NCI-H146 (cell line): ENCODE measurements at places on chromosomes 2 and 18.

- no peak for DNase-seq
Measured at GRCh38 chr2:201911372-201911771, 105.0 kb downstream of the CDK15 start.

DNA sequence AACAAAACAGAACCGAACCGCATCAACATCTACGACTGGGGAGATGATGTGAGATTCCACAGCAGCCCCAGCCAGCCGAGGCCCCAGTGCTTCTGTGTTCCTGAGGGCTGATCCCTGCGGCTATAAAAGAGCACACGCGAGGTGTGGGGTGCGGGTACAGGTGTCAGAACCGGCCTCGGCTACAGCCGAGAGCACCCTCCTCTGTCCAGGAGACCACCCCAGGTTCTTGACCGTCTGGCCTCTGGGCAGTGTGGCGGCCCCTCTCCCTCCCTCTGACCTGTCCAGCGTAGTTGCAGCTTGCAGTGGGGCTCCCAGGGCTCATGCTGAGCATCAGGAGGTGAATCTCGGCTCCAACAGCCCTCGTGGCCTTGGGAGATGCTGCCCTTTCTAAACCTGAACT is 23.7 kb downstream of the RTP5 start:
- no peak for DNase-seq

- no peak for DNase-seq
Measured at GRCh38 chr2:204948024-204948763, 402.9 kb downstream of the PARD3B start.

DNA sequence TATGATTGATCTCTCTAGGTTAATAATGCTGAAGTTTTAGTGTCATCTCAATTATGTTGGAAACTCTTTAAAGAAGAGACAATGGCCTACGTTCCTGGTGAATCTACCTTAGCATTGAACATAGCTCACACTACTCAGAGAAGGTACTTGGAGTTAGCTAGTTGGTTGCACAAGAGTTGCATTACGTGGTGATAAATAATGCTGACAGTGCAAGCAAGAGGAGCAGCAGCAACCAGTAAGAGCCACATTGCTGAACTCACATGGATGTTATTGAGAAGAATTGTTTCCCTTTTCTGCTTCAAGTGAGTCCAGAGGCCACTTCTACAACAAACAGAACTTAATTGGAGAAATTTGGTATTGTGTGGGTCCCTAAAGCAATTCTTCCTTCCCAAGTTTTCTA is 737.1 kb downstream of the TDRD15 start:
- DNase-seq, result no peak

DNA sequence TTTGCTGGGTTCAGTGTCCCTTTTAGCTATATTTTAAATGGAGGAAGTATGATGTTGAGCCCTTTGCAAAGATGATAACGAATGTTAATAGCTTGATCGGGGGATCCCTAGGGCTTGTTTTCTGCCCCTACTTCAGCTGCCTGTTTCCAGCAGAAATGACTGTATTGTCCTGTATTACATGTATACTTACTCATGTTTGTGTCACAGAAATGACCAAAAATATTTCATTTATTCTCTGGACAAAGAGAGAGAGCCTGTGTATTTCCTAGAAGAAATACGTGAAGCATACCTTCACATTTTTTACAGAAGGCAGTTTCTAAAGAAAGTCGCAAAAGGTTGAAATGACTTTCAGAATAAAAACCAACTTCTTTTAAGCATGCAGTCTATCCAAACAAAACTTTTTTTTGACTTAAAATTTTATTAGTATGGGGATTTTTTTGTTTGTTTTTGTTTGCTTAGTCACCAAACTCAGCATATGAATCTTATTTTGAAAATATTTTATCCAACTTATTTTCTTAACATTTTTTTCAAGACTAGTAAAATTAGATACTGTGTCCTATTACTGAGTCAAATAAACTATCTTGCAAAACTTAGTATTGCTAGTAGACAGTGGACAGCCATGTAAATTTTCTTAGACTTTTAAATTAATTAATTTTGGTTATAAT is 68.9 kb downstream of the PTRHD1 start:
- DNase-seq, result no peak

GRCh38 chr18:35875566-35875965 is 96.9 kb upstream of the RMP24 start:
- no peak for DNase-seq

DNA sequence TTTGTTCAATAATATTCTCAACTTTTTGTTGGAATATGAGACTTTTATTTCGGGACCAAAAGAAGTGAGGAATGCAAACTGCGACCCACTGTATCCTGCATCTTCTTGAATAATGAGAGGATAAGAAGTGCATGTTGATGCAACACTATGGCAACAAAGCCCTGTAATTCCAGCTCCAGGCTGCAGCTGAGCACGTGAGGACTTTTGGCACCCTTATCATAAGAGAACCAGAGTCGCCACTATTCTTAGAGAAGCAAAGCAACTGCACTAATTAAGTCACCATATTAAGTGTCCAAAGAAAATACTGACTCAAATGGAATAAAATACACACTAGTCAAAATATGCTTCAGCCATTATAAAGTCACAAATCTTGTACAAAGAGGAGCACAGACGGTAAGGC is 65.8 kb downstream of the FAM210A start:
- DNase-seq, result no peak

DNA sequence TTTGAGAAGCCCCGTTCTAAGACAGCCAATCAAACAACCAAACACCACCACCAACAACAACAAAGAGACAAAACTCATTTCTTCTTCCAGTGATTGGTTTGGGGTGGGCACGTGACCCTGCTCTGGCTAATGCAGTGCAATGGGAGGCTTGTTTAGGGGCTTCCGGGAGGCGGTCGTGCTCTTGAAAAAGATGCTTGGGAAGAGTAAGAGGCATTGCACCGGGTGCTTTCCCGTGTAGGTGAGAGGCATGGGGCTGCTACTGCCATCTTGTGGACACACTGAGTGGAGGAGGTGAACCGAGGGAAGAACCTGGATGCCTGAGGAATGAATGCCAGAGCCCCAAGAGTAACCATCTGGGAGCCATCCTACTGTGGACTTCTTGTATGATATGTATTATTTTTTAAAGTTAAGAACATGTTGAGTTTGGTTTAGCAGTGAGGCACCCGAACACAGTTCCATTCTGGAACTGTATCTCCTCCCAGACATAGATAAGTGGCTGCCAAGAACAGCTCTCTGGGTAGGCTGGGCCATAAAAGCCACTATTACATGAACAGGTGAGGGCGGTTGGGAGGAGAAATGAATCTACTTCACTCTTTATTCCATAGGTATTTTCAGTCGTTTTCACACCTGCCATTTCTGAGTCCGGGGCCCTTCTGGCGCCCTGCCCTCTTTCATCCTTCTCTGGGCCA is 19.1 kb upstream of the ARHGAP25 start:
- DNase-seq, result peak; percentile 68

GRCh38 chr2:26399771-26400376 is 1.8 kb upstream of the DRC1 start:
- DNase-seq, result peak; percentile 30

DNA sequence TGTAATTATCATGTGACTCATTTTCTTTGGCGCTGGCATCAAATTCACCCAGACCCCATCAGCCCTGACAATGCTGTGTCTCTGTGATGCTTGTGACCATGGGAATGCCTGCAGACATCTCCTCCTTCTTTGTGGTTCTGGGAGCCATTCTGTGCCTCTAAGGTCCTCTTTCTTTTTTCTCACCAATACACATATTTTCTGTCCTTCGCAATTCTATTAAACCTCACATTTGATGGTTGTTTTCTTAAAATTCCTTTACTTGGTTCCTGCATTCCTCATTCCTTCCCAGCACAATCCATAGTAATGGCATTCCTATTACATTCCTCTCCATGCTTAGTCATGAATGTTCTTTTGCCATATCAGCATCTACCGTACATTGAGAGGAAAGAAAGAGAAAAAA is 375.3 kb downstream of the PIK3C3 start:
- DNase-seq, result no peak

GRCh38 chr2:120404274-120404673 is 58.3 kb downstream of the INHBB start:
- no peak for DNase-seq

- no peak for DNase-seq
Measured at GRCh38 chr2:70121627-70122372, 34.5 kb downstream of the PCBP1 start.

- DNase-seq, result no peak
Measured at GRCh38 chr18:48861181-48861708, 89.5 kb downstream of the SMAD7 start.

DNA sequence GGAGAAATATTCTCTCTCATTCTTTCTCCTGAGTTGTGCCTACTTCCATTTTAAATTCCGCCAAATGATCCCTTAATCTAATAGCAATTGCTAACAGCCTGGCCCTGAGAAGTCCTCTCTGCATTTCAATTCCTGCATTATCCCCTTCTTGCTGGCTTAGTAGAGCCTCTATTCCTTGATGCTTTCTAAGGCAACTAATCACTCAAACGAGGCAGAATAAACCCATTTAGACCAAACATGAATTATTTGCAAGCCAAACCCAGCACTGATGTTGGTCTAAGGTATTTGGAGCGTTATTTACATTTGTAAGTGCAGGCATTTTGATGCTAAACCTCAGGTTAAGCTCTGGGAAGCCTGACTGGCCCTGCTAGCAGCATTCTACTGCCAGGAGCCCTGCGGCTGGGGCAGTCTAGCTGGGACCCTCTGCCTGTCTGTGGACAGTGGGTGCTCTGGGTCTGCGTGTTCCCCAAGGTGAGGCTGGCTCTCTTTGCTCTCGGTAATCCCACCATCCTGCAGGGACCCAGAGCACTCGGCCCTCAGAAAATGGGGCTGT is 173.1 kb upstream of the HS6ST1 start:
- no peak for DNase-seq

DNA sequence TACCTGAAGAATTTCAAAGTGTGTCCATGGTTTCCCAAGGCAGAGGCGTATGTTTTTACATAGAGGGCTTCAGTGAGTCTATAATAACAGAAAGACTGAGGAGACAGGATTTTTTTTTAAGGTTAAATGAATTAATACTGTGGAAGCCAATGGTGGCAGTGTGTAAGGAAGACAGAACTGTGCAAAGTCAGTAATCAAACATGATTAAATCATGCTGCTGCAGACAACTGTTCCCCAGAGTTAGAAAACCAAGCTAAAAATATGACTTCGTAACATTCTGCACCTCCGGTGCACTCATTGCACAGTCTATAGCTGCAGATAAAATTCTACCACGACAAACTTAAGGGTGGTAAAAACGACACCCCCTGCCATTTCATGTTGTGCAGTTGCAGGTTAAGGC is 309.6 kb upstream of the TRIB2 start:
- no peak for DNase-seq

DNA sequence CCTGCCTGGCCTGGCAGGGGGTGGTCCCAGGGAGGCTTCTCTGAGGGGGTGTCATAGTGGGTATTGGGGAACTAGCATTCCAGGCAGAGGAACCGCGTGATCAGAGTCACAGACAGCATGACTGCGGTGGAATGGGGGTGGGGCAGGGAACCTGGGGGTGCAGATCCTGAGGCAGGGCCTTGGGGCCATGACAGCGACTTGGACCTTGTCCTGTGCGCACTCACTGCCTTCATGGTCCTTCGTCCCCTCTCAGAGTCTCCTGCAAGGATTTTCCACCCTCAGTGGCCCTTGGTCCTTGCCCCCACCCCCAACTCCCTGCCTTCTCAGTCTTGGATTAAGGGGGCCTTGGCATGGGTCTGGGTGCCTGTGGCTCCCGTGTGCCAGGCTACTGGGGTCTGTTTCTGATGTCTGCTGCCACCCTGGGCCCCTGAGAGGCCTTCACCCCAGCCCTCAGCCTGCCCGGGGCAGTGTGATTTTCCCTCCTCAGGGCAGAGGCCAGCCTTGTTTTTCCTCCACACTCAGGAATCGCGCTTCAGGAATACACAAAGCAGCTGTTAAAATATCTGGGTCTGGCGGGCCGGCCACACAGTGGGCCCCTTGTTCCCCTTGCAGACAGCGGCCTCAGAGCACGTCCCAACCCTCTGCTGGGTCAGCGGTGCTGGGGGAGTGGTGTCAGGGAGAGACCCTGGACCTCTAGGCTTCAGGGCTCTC is 51.6 kb downstream of the GLI2 start:
- DNase-seq, result no peak

- no peak for DNase-seq
Measured at GRCh38 chr18:49016648-49017539, 66.1 kb upstream of the SMAD7 start.

GRCh38 chr2:10478916-10479315 is 30.8 kb upstream of the ODC1 start:
- DNase-seq, result peak; percentile 13

GRCh38 chr2:238302751-238303150 is 14.3 kb upstream of the PER2 start:
- DNase-seq, result no peak

DNA sequence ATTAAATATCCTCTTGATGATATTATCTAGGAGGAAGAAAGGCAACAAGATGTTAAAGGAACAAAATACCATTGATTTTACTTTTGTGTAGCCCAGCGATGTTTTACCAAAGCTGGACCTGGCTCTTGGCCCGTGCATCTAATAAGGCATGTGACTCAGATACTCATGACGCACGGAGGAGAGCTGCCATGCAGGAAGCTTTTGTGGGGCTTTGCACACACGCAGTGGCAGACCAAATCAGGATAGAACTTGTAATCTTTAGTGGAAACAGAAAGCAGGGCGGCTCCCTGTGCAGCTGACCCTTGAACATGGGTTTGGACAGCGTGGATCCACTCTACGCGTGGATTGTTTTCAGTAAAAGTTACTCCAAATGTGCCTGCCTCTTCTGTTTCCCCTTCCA is 190.0 kb downstream of the NAPG start:
- DNase-seq, result no peak

DNA sequence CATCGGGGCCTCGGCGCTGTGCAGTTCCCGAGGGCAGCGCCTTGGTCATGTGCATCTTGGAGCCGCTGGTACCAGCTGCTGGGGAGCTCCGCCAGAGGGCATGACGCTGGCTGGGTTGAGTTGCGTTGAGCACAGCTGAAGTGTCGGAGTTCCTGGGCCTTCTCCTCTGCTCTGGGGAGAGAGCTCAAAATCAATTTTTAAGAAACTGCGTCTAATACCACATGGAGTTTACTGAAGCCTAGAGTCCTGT is 48.7 kb downstream of the GREB1 start:
- DNase-seq, result no peak

DNA sequence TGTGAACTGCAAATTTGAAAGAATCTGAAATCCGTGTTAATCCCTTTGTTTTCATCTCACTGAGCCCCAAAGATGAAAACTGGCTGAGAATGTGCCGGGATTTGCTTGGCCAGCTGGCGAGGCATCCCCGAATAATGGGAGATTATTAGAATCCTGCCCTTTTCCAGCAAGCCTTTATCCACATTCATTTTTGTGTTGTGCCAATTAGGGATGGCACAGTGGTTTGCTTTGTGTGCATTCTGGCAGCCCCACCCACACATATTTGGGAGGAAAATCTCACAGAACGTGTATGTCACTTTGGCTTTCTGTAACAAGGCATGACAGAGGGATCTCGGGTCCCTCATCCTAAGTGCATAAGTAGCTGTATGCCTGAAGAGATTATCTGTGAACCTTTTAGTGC is 405.8 kb upstream of the FAM98A start:
- no peak for DNase-seq

DNA sequence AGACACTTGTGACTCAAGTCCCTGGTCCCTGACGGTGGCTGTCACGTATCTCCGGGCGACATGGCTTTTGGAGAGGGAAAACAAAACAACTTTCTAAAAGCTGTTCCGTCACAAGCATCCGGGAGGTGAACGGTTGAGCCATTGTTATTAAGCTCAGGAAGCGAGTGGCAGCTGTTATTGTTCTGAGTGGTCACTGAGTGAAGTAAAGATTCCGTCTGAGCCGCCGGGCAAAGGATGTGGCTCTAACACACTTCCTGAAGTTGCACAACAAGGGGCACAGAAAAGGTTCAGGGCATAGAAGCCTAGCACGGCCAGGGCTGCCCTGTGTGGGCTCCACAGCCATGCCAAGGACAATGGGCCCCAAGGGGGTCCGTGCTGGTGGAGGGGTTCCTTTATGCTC is 24.3 kb downstream of the INPP5D start:
- no peak for DNase-seq
